NCI-H460 (cell line): ENCODE measurements at places on chromosomes 7 and 10. TPM values are rescaled to one million over a fixed set of nuclear protein-coding genes. Genes with fewer than 3 reads are reported as not detected.

DNA sequence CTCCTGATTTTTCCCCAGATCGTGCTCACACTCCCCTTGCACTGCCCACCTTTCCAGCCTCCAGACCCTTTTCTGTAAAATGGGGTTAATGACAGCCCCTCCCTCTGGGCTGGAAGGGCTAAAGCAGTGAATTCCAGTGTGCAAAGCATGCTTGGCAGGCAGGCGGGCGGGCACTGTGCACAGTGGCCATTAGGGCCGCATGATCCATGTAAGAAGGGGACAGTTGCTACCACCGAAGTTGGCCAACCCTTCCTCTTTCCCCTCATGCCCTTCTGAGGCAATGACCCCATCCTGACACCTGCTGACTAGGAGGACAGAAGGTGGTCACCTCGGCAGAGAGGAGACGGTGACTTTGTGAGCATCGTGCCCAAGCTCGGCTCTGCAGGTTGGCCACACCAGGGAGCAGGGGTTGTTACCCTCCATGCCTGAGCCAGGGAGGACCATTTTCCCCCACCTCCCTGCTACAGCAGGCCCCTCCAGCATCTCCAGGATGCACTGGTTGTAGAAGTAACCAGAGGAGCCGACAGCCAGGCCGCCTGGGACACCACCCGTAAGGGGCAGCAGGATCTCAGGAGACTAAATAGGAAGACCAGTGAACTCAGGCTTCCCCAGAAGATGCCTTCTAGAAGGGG lies 166.4 kb downstream of the SLIT1 start:
- no peak for DNase-seq

- no peak for DNase-seq
These were observed 138.7 kb downstream of the CHRM2 start for GRCh38 chr7:137007001-137007694.

DNA sequence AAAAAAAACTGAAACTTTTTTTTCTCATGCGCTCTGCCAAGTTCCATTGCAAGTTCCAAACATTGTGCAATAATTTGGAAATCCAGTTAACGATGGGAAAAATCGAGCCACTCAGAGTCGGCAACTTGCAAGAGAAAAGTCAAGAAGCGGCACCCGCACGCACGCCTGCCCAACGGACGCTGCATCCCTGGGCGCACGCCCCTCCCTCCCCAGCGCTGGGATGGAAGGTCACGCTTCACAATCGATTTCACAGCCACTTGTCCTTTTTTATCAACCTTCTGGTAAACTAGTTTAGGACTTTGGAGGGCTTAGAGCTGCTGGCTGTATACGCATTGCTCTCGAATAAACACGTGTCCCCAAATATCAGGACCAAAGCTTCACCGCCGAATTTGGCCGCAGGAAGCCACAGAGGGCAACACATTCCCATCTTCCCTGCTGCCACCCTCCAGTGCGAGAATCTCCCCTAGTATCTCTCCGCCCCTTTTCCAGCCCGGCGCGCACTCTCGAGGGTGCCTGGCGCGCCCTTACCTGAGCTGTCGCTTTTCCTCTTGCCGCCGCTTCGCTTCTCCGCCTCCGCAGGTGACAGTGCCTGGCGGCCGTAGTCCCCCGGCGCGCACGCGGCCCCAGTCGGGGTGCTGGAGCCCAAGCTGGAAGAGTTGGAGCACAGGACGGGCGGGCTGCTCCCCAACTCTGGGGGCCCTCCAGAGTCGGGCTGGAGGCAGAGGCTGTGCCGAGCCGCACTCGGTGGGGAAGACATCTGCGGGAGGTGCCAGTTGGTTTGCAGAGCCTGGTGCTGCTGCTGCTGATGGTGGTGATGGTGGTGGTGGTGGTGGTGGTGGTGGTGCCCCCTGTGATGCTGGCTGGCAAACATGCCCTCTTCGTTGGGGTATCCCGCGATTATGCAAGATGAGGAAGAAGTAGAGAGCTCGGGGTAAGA lies 857 bp downstream of the MEOX2 start:
- DNase-seq, result no peak

- no peak for DNase-seq
These were observed 21.7 kb downstream of the PAPOLB start for GRCh38 chr7:4840079-4840501.

- no peak for DNase-seq
These were observed 19.0 kb downstream of the AGR2 start for GRCh38 chr7:16785846-16786245.

GRCh38 chr10:79487296-79488194 lies 24.8 kb upstream of the EIF5AL1 start:
- peak; percentile 38 for DNase-seq

DNA sequence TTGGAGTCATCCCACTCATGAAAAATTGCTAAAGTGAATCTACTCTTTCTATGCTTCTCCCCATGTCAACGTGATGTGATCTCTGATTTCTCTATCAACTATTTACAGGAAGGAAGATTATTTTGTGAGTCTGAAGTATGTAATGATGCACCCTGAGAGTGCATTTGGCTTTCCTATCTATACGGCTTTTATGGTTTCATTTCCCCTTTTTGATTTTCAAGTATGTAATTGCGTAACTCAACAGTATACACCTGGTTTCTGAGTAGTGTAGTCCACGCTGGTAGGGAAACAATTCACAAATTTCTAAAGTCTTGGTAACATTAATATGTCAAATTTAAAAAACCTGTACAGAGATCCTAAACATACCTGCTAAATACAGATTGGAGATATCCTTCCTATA lies 194.7 kb upstream of the SEMA3A start:
- no peak for DNase-seq

DNA sequence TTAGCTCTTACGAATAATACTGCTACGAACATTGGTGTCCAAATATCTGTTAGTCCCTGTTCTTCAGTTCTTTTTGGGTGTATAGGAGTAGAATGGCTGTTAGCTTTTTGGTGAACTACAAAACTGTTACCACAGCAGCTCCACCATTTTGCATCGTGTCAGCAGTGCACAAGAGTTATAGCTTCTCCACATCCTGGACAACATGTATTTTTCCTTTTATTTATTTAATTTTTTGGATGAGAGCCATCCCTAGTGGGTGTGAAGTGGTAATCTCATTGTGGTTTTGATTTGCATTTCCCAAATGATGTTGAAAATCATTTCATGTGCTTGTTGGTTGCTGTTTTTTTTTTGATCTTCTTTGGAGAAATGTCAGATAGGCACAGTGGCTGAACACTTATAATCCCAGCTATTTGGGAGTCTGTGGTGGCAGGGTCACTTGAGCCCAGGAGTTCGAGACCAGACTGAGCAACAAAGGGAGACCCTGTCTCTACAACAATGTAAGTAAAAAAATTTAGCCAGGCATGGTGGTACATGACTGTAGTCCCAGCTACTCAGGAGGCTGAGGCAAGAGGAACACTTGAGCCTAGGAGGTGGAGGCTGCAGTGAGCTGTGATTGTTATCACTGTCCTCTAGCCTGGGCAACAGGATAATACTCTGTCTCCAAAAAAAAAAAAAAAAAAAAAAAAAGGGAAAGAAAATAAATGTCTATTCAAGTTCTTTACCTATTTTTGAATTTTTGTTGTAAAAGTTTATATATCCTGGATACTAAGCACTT lies 31.7 kb downstream of the TRIM24 start:
- no peak for DNase-seq

GRCh38 chr10:126239844-126240243 lies 148.4 kb downstream of the ADAM12 start:
- no peak for DNase-seq

- DNase-seq, result peak; percentile 42
These were observed 182.1 kb downstream of the AUTS2 start for GRCh38 chr7:69780379-69780778.

GRCh38 chr7:114630201-114630990 lies 215.8 kb downstream of the FOXP2 start:
- no peak for DNase-seq

DNA sequence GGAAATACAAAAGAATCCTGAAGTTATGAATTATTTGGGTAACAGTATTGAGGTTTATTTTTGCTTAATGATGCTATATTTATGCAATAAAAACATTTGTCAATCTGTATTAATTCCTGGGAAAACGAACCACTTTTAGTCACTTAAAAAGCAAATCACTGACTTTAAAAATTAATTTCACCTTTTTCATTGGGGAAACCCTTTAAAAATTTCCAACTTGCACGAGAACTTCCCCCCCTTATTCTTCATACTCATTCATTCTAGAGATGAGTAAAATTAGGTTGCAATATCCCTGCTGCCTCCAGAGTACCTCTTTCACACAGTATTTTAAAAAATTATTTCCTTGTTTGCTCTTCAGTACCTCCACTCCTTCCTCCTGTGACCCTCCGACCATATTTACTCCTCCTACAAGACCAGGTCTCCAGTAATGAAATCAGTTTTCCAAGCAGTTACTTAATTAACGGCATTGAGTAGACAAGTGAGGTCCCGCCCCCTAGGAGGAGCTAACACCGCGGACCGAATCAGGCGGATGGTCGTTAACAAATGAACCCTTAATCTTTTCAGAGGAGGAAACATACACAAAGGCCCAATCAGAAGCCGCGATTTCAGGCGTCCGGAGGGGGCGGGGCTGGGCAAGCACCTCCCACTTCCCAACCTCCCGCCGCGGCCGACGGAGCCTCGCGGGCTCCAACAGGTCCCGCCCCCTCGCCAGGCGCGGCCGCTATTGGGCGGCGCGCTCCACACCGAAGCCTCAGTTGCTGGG lies 465 bp upstream of the TRIM24 start:
- DNase-seq, result peak; percentile 98

- no peak for DNase-seq
These were observed 21.8 kb upstream of the HIPK2 start for GRCh38 chr7:139799586-139799985.

DNA sequence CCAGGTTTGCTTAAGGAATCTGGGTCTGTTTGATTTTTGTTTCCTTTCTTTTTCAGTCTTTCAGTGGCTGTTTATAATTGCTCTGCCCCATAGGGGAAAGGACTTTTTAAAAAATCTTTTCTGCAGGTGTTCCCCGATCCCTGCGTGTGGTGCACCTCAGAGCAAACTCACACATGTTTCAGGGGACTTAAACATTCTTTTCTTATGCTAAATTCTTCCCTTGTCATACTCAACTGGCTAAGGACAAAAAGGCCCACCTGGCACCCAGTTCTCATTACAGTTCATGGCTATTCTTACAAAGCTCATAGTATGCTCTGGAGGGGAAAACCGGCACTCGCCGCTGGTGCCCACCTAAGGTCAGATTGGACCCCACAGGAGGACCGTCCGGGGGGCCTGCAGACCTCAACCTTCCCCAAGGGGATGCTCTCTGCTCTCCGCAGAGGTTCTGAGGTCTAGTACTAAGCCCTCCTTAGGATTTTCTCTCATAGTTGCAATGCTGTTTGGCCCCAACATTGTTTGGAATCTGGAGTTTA lies 220.3 kb downstream of the HGF start:
- no peak for DNase-seq

- no peak for DNase-seq
These were observed 70.1 kb downstream of the RNF133 start for GRCh38 chr7:122628651-122629411.

GRCh38 chr7:130894909-130895750 lies 161.1 kb upstream of the KLF14 start:
- DNase-seq, result no peak

DNA sequence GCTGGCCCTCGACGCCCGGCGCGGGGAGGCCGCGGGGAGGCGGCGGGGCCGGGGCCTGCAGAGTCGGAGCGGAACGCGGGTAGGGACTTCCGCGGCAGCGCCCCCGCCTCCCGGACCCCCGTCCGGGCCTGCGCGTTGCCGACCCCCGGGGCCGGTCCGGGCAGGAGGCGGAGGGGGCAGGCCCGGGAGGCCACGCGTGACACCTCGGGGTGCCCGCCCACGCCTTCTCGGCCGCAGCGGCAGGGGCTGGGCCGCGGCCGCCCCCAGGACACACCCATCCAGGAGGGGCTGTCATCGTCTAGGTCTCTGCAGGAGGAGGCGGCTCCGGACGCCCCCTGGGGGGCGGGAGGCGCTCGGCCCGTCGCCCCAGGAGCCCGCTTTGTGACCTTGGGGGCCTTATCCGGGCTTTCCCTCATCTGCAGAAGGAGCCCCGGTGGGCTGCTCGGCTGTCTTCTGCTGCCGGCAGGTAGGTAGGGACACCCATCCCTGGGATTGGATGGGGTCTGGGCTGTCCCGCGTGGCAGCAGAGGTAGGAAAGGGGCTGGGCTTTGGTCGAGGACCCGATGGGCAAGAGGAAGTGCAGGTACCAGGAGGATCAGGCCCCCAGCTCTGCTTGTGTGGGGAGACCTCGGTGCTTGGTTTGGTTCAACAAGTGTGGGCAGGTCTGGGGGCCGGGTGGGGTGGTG lies 569 bp downstream of the ZNF316 start:
- no peak for DNase-seq

DNA sequence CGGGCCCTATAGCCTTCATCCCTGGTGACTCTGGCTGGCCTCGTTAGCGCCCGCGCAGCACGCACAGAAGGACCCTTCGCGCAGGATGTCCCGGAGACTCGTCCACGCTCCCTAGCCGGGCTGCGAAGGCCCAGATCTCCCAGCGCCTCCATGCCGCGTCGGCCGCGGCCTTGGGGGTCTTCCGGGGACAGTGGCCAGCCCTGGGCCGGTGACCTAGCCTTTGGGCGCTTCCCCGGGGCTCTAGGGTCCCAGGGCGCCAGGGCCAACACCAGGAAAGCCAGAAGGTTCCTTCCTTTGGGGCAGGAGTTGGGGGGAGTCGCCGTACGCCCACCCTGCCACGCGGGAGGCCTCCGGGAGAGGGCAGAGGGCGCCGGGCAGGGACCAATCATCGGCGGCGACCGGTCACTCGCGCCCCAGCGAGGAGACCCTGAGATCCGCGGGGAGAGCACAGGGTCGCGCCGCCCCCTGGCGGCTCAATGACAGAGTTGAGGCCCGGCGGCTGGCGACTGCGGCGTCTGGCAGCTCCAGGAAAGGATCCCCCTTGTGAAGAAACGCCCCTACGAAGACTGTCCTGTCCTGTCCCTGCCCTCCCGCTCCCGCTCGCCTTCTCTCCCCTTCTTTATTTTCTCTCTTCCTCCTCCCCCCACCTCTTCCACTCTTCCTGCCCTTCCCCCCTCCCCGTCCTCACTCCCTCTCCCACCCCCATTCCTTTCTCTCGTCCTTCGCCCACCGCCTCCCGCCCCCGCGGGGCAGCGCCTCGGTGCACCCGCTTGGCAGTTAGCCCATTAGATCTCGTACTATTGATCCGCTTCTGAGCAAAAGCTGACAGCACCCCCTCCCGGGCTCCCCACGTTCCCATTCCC lies 62.3 kb upstream of the LBX1 start:
- DNase-seq, result peak; percentile 31

The NKX2-3 gene
- total RNA-seq, result 0.25 and 0.32 TPM in 2 replicates

The NPY gene
- not detected in 2 replicates for total RNA-seq

The COPG2 gene
- 26.7 and 31.9 TPM in 2 replicates for total RNA-seq

The GRID2IP gene
- total RNA-seq, result not detected in 2 replicates

The ALOX5 gene
- total RNA-seq, result not detected in 2 replicates

The DENND2A gene
- total RNA-seq, result 0.02 and 0.09 TPM in 2 replicates

The C10orf88 gene
- 13.5 and 14.6 TPM in 2 replicates for total RNA-seq

The OR2A42 gene
- not detected in 2 replicates for total RNA-seq

The MALRD1 gene
- not detected in 2 replicates for total RNA-seq
